ENCODE measurements at places on chromosomes 1 and 21.

DNA sequence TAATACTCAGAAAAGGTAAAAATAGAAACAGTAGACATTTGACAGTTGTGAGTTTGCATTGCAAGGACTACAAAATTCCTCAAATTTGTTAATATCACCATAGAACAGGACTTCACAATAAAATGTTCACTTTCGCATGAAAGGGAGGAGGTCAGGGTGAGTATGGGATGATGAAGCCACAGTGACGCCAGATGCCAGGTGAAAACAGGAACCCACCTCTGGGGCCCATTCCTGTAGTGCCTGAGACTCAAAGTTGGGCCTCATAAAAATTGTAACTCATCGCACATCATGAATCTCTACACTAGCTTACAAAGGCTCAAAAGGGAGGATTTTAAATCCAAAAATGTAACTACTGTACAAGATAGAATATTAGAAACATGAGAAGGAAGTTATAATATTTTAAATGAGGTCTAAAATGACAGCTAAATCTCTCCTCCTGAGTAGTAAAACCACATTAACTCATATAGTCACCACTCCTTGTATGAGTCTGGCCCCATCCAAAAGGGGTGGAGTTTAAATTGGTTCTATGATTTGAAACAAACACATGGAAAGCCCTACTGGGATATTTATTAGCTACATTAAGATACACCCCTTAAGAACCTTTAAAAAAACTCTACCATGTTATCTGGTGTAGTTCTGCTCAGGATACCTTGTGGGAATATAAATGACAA is 93.7 kb downstream of the ETS2 start:
- DNase-seq: no peak

DNA sequence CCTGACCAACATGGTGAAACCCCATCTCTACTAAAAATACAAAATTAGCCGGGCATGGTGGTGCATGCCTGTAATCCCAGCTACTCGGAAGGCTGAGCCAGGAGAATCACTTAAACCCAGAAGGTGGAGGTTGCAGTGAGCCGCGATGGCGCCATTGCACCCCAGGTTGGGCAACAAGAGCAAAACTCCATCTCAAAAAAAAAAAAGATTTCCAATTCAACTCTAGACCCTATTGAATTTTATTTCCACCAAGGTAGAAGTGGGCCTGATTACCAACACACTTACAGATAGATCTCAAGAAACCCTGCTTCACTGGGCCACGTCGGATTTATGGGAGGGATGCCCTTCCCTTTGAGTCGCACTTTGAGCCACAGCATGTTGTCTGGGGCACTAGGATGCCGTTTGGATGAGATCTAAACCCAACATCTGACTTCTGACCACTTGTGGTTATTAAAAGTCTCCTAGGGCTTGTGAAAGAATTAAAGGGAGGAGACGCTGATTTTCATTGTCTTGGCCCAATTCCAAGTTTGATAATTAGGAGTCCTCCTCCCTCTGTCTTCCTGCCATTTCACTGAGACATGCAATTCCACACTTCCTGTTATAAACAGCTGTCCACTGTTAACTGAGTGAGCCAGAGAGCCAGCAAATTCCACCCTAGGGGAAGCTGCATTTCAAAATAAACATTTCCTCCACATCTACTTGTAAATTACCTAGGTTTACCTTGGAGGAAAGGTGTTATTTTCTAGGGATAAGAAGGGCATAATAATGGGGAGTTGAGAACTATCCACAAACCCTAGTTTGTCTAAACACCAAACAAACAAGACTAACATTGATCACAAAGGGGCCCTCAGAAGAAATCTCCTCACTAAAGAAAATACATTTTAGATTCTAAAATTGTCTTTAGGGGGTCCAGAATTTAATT is 5.2 kb upstream of the RERE start:
- no peak for DNase-seq

DNA sequence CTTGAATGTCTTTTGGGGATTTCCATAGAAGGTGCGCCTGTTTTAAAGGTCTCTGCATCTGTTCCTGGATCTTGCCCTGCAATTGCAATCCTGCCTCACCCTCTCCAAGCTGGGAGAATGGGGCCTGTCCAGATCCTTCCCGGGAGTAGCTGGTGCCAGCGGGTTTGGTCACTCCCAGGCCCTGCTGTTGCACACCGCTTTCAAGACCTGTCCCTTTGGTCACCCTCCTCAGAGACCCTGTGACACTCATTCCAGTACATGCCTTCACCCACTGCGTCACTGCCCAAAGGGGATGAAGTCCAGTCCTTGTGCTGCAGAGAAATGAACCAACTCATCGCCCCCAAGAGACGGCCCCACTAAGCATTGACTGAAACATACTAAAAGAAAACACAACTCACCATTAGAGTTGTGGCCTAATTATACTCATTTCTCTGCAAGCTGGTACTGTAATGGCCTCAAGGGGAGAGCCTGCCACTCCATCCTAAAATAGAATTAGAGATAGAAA is 1.9 kb upstream of the IRF2BP2 start:
- DNase-seq: no peak

DNA sequence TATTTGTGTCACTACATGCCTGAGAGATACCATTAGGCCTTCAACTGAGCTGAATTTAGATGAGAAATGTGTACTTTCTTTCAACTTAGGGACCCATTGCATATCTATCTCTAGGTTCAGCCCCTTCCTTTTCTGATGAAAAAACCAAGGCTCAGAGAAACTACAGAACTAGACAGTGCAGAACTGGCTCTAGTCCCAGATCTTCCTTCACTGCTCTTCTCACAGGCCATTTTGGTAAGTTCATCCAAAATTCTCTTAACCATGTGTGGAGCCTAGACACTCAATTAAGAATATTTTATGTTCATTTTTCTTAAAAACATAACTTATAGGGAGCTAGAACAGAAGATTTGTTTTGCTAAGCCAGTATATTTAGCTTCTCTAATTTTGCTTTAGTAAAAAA is 128.9 kb downstream of the ASTN1 start:
- no peak for DNase-seq

- no peak for DNase-seq
Measured at GRCh38 chr1:77378723-77379535, 97.1 kb downstream of the AK5 start.

- no peak for DNase-seq
Measured at GRCh38 chr1:232880354-232880753, 70.1 kb upstream of the NTPCR start.

DNA sequence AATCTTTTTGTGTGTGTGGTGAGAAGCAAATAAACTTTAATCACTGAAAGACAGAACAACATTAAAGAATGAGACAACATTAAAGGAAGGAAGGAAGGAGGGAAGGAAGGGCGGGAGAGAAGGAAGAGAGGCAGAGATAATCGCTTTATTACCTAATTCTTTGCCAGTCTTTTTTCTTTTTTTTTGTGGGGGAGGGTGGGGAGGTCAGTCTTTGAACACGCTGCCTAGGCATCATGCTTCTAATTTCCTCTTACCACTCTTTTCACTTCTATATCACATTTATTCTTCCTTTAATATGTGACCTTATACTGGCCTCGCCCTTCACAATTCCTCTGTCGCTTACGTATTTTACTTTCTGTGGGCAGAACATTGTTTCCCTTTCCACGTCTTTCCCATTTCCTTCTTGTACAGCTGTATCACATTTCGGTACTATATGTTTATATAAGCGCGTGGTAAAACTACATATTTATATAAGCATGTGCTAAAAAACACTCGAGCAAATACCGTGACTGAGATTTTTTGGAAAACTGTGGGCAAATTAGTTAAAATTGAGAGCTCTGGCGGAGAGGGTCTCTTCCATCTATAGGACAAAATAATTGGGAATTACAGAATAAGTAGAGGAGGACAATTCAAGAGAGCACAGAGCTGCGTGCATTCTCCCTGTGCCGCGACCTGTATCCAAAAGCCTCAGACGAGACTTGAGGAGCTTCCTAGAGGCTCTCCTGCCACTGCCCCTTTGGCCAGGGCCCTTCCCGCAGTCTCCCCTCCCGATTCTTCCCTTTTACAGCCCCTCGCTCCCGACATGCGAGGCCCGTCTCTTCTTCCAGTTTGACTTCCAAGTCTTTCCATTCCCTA is 823 bp upstream of the PRKAA2 start:
- DNase-seq: no peak

- no peak for DNase-seq
Measured at GRCh38 chr1:215202868-215203267, 120.3 kb downstream of the KCNK2 start.

DNA sequence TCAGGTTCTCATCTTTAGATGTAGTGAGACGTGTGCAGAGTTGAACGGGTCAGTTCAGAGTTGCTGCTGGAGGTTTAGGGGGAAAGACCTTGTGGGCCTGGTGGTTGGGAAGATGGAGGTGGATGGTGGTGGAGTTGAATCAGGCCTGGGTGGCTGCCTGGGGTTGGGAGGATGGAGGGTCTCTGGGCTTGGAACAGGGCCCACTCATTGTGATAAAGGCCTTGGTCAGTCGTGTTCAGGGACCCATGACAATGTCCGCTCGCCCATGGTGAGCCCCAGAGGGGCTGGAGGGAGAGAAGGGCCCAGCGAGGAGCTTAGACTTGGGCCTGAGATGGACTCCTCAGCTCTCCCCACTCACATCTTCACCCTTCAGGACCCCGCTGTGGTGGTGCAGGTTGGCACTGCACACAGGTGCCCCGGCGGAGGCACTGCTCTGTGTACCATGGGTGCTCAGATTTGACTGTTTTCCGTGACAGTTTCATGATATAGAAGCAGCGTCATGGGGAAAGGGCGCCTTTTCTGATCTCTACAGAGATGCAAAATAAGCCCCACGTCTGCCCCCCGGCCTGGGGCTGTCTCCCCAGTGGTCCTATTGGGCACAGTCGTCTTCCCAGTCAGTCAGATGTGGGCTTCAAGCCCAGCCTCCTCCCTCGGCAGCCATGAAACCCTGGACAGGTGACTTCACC is 39.2 kb downstream of the DISP3 start:
- DNase-seq: no peak

- DNase-seq: no peak
Measured at GRCh38 chr1:36771240-36771639, 263.1 kb downstream of the GRIK3 start.

GRCh38 chr1:163085041-163085903 is 16.1 kb downstream of the RGS4 start:
- DNase-seq: no peak

- peak; percentile 34 for DNase-seq
Measured at GRCh38 chr1:53413175-53414001, 45.8 kb upstream of the DMRTB1 start.

DNA sequence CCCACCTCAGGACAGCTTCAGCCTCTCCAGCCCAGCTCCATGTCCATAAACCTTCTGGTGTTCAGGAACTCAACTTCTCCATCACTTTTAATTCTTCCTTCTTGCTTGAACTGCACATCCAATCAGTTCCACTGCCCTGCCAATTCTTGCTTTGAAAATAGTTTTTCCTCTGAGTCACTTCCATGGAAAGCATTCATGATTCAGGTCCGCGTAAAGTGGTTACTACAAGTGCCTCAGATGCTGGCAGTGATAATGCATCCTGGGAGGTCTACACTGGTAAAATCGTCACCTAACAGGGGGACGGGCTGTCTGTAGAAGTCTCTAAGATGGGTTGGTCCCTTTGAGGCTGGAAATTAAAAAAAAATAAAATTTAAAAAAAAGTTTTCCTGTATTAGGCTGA is 25.9 kb upstream of the RCAN1 start:
- DNase-seq: no peak

DNA sequence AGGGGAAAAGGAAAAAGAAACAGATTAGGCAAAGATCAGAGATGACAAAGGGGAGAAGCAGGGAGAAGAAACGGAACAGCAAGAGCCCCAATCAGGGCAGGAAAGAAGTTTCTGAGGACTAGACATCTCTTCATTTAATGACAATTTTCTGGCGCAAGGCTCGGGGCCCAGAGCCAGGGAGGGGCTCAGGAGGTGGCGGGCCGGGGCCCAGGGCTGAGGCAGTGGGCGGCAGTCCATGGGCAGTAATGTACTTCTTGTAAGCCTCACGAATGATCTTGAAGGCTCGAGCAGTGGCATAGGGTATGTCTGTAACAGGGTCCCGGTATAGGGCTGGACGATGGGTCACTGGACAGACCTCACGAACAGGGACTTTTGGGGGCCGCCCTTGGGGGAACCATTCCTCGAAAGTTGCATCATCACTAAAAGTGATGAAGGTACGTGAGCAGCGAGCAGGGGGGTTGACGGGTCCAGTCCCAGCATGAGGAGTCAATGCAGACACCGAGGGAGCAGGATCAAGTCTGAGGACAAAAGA is 799 bp upstream of the TMOD4 start:
- no peak for DNase-seq

DNA sequence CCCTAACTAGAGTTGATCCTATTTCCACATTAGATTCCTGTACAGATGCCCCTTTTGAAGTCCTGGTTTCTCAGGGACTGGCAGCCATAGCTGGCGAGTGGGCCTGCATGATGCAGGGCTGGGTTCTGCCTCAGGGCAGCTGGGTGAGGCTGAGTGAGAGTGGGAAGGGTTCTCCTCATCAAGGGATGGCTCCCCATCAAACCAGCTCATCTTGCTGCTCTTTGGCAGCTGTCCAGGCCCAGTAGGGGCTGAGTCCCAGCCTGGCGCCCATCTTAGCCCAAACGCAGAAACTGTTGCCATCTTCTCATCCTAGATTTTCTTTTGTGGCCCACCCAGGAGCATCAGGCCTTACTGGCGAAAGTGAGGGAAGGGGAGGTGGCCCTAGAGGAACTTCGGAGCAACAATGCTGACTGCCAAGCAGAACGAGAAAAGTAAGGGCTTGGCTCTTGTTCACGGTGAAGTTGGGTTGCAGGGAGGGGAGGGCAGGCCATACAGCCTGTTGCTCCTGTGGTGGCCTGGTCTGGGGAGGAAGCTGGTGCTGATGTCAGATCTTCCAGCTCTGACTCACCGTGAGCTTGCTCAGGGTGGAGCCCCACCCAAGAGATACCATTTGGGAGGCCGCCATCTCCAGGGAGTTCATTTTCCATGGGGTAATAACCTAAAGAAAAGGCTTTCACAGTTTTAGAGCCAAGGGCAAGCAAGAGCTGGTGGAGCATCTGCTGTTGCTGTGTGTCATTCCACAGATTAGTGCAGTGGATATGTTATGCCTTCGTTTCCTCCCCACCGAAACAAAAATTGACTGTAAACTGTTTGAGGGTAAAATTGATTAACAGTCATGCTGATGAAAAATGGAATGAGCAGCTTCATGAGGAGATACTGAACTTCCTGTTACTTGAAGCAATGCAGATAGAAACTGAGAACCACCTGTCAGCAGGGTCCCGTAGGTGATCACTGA is 34.7 kb downstream of the TUFT1 start:
- no peak for DNase-seq

DNA sequence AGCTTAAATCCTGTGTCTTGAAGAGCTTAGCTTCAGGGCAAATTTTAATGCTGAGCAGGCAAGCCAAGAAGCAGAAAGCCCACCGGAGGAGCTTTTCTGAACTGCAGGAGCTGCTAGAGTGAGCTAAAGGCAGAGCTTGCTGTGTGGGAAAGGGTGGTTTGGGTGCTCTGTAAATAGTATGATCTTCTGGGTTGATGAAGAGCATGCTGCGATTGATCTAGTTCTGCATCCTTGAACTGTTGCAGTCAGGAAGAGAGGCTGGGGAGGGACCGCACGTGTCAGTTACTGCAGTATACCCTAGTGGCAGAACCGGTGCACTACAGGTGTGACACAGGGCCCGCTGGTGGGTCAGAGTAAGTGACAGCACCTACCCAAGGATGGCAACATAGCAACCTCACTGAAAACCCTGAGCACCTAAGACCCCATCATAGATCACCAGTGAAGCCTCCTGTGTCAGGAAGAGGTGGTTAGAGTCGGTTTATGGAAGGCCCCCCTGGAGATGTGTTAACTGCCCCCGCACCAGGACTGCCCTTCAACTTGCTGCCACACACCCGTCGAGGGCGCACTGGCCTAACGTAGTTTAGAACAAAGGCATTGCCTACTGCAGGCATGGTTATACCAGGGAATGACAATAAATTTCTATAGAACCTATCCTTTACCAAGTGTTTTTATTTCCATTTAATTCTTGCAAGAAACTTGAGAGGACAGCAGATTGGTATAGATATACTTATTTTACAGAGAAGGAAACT is 146.0 kb upstream of the KIAA0040 start:
- DNase-seq: peak; percentile 29

All from activated CD4-positive, alpha-beta T cell treated with anti-CD3 and anti-CD28 coated beads for 1 hour (primary cell).